Activated CD8-positive, alpha-beta memory T cell treated with anti-CD3 and anti-CD28 coated beads for 1 hour (primary cell): ENCODE measurements at places on chromosomes 5 and 9.

DNA sequence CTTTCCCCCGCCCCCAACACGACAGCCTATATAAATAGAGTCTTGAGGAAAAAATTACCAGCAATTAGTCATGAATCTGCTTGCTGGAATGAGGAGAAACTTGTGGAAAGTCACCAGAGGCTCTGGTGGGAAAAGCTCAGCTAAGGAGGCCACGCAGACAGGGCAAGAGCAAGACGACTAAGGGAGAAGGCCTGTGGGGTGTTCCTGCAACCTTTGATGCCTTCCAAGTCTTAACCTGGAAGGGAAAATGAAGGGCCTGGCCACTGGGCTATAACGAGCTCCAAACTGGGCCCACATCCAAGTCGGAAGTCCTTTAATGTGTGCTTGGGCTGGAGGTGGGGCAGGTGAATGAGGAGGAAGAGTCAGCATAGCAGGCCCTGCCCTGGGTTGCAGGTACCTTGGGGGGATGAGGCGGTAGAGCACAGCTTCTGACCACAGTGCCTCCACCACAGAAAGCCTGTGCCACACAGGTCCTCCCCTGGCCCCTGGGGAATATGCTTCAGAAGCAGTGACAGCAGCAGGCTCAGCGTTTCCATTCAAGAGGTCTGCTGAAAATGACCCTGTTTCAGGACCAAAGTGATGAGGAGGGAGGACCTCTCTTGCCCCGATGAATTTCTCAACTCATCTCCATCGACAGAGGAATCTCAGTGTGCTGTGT is 92.8 kb upstream of the LRRTM2 start:
- no peak for DNase-seq

DNA sequence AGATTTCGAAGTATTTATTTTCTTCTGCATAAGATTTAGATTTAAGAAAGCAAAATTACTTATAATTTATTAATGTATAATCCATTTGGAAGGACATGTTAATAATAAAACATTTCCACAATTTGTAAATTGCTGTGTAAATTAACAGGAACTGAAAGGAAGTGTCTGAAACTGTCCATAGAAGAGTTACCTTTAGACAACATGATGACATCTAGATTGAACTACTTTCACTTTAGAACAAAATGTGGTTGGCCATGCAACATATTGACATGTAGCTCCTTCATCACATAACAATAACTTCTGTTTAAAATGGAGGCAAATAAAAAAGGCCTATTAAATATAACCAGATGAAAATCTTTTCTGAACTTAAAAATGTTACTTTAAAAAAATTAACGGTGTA is 1849.5 kb upstream of the ACO1 start:
- no peak for DNase-seq

DNA sequence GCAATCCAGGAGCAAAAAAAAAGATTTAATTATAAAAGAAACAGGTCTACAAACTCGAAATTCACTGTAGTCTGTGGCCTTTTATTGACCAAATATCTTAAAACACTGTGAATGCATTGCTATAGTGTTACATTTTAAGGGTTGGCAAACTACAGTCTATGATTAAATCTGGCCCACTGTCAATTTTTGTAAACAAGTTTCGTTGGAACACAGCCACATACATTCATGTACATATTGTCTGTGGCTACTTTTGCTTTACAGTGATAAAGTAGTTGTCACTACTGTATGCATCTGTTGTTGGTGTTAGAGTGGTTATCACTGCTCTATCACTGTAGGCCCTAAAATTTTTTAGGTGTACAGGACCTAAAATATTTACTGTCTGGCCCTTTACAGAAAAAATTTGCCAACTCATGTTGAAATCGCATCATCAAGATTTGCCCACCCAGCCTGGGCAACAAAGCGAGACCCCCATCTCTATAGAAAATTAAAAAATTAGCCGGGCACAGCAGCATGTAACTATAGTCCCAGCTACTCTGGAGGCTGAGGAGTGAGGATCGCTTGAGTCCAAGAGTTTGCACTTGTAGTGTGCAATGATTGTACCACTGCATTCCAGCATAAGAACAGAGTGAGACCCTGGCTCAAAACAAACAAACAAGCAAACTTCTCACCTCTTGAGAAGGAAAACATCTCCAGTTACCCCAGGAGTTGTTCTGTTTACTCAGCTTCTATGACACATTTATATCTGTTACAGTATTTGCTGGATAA is 89.0 kb downstream of the ERBIN start:
- no peak for DNase-seq

- DNase-seq, result no peak
Observed at GRCh38 chr5:6013506-6013905, 364.8 kb downstream of the MED10 start.

GRCh38 chr5:170267431-170268152 is 30.0 kb downstream of the LCP2 start:
- DNase-seq, result peak; percentile 76

DNA sequence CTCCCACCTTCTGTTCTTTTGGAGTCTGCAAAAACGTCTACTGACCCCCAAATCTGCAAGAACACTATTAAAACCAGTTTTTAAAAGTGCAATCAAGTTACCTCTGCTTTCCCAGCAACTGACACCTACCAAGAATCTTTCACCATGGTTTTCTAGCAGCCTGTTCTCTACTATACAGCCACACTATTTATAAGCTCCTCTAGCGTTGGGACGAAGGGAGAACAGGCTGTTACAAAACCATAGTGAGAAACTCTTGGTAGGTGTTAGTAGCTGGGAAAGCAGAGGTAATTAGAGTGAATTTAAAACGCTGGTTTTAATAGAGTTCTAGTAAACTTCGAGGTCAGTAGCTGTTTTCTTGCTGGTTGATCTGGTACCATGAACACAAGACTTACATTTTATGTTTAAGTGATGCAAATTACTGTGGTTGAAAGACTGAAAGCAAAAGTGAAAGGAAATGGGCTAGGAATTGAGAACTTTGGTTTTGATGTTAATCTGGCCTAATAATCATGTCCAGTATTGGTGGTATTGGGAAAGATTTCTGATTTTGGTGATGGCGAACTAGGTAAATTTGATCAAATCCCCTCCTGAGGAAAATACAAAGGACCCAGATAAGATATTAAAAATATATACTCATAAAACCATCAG is 5.3 kb downstream of the MROH2B start:
- no peak for DNase-seq

DNA sequence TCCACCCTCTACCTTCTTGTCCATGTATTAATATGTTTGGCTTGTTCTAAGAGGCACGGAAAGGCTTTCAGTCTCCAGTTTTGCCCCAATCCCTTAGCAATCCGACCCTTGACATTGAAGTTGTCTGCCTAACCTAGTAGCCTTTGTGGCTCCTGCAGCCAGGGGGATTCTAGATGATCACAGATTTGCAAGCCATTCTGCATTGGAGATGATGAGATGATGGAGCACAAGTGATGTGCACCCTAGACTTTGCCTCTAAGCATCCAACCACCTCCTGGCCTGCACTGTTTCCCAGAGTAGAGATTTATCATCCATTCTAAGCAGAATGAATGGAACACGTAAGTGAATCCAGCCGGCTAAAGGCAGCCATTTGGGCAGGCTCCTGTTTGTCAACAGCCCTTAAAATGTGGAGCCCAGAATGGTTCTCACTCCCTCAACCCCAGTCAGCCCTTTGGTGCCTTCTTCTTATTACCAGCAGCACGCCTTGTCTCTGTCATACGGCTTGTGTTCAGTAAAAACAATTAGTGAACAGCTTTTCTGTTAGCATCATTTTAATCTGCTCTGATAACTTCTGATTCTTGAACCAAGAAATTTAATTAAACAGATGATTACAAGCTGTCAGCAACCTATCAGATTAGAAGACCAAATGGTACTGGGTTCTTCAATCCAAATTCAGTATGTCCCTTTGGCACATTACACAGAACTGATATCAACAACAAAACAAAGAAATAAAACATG is 5.7 kb upstream of the TRAF1 start:
- no peak for DNase-seq

- DNase-seq, result no peak
Observed at GRCh38 chr9:127742435-127743088, 7.5 kb upstream of the TOR2A start.

DNA sequence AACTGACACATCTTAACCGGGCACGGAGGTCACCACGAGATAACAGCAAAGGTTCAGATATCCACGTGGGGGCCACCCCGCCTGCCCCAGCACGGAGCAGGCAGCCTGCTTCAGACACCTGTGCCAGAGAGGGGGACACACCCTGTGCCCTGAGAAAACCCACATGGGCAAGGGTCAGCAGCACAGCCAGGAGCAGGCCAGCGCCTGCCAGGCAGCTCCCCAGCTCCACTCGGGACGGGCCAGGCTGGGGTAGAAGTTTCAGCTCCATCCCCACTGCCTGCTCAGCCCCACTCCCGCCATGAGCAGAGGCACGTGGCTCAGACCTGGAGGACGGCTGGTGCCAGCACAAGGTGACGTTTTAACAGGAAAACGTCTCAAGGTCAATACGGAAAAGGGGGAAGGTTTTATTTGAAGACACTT is 22.2 kb downstream of the SLC12A7 start:
- DNase-seq, result no peak
